Sigmoid colon (tissue), 7 donors: ENCODE measurements at places on chromosomes 7 and 10. TPM values are rescaled to one million over a fixed set of nuclear protein-coding genes. Genes with fewer than 3 reads are reported as not detected.

GRCh38 chr7:107469929-107470328 is at the start of gene GPR22:
GPR22 (plus strand) TSS chr7:107470057; CDS start chr7:107474061, 4,004 bp downstream.
- no peak within 1 kb of the TSS for H3K27ac ChIP-seq
- no peaks in the 10 kb centered on the region for H3K4me1 ChIP-seq

DNA sequence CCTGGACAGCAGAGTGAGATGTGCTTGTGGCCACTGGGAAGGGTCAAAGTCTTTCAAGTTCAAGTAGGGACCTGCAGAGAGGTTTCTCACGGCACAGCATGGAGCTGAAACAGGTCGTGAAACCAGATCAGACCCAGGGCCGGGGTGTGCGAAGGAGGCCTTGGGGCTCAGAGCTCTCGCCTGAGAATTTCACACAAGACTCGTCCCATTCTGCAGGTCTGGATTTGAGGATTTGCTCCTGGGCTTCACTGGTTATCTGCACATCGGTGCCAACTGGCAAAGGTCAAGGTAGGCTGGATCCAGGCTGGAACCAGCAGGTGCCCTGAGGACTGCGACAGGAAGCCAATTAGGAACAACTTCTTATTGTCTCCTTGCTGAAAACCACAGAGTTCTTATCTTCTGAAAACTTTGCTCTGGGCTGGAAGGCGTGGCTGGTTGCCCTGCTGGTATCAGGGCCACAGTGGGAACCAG is 24.0 kb upstream of the GTF2I start:
- no peaks in the 10 kb centered on the region for H3K36me3 ChIP-seq
- DNase-seq = no peak
- no peak overlapping the region for H3K4me3 ChIP-seq
- H3K27ac ChIP-seq = no peak overlapping the region

- H3K4me1 ChIP-seq = peaks cover 15% of the 10 kb centered on the region
- no peak for DNase-seq
- no peak overlapping the region for H3K4me3 ChIP-seq
- H3K27me3 ChIP-seq = no peaks in the 10 kb centered on the region
These were observed 12.6 kb upstream of the COL1A2 start for GRCh38 chr7:94382132-94382531.

GRCh38 chr10:34281661-34282582 is 533.2 kb downstream of the PARD3 start:
- H3K4me3 ChIP-seq = no peak overlapping the region
- H3K4me1 ChIP-seq = no peaks in the 10 kb centered on the region
- no peak for DNase-seq
- no peaks in the 10 kb centered on the region for H3K36me3 ChIP-seq

DNA sequence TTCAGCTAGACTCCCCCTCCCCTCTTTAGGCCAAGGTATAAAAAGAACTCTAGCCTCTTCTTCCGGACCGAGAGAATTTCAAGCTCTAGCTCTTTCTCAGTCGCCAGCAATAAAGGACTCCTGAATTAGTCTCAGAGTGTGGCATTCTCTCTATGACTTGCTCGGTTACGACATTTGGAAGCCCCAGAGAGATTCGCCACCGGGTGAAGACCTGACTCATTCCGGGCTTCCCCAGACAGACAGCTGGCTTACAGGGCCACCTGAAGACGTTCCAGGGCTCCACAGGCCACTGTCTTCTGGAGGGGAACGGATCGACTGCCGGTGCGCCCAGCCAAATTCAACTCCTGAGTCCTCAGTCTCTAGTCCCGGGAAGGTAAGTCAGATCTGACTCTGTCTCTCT is at the start of gene AKR1B15:
Gene AKR1B15, plus strand, starts transcription at position 234 of the 400 bp plus-strand sequence. CDS start 15,510 bp downstream, outside the sequence.
- no peaks in the 10 kb centered on the region for H3K36me3 ChIP-seq
- peaks cover 12% of the 10 kb centered on the region for H3K4me1 ChIP-seq
- H3K27ac ChIP-seq = no peak within 1 kb of the TSS
- H3K4me3 ChIP-seq = no peak within 1 kb of the TSS
- no peak for DNase-seq

PFKFB3 gene
- 29.1 TPM for total RNA-seq

THSD7A gene
- total RNA-seq = 6.1 TPM

- no peak overlapping the region for H3K27ac ChIP-seq
- no peaks in the 10 kb centered on the region for H3K36me3 ChIP-seq
- DNase-seq = no peak
- H3K4me3 ChIP-seq = no peak overlapping the region
- peaks cover 8% of the 10 kb centered on the region for H3K4me1 ChIP-seq
These were observed 28.2 kb downstream of the PHYH start for GRCh38 chr10:13271552-13272163.

TDRD1 gene
- under 0.01 TPM for total RNA-seq

RADIL gene
- 5.6 TPM for total RNA-seq

ZNF277 gene
- total RNA-seq = 39.0 TPM

- H3K36me3 ChIP-seq = no peaks in the 10 kb centered on the region
- no peak overlapping the region for H3K4me3 ChIP-seq
- H3K27me3 ChIP-seq = no peaks in the 10 kb centered on the region
- no peak overlapping the region for H3K27ac ChIP-seq
- H3K4me1 ChIP-seq = no peaks in the 10 kb centered on the region
These were observed 99.4 kb downstream of the MTPN start for GRCh38 chr7:135877805-135878204.

- no peaks in the 10 kb centered on the region for H3K36me3 ChIP-seq
- DNase-seq = no peak
- H3K4me1 ChIP-seq = no peaks in the 10 kb centered on the region
- H3K4me3 ChIP-seq = no peak overlapping the region
These were observed 34.2 kb upstream of the C10orf90 start for GRCh38 chr10:126704649-126705048.

- H3K36me3 ChIP-seq = no peaks in the 10 kb centered on the region
- no peak for DNase-seq
- H3K4me1 ChIP-seq = no peaks in the 10 kb centered on the region
- H3K27me3 ChIP-seq = no peaks in the 10 kb centered on the region
- no peak overlapping the region for H3K4me3 ChIP-seq
- no peak overlapping the region for H3K27ac ChIP-seq
These were observed 189.8 kb upstream of the TEX47 start for GRCh38 chr7:88985295-88985694.

GRCh38 chr10:30228417-30229036 is 120.6 kb downstream of the MTPAP start:
- DNase-seq = no peak
- H3K36me3 ChIP-seq = no peaks in the 10 kb centered on the region
- no peak overlapping the region for H3K4me3 ChIP-seq
- H3K4me1 ChIP-seq = no peaks in the 10 kb centered on the region
- H3K27me3 ChIP-seq = no peaks in the 10 kb centered on the region

PLEKHS1 gene
- not detected for total RNA-seq

- H3K36me3 ChIP-seq = no peaks in the 10 kb centered on the region
- H3K27me3 ChIP-seq = no peaks in the 10 kb centered on the region
- H3K4me1 ChIP-seq = no peaks in the 10 kb centered on the region
- DNase-seq = peak; percentile 78
These were observed 747 bp downstream of the GDI2 start for GRCh38 chr10:5812283-5813090.

- peak overlapping the region; percentile 52 for H3K27ac ChIP-seq
- H3K36me3 ChIP-seq = no peaks in the 10 kb centered on the region
- H3K27me3 ChIP-seq = no peaks in the 10 kb centered on the region
- no peak overlapping the region for H3K4me3 ChIP-seq
- no peak for DNase-seq
- peaks cover 72% of the 10 kb centered on the region for H3K4me1 ChIP-seq
These were observed 80.5 kb downstream of the TNS3 start for GRCh38 chr7:47501406-47501805.

CLDN4 gene
- 0.16 TPM for total RNA-seq

DNA sequence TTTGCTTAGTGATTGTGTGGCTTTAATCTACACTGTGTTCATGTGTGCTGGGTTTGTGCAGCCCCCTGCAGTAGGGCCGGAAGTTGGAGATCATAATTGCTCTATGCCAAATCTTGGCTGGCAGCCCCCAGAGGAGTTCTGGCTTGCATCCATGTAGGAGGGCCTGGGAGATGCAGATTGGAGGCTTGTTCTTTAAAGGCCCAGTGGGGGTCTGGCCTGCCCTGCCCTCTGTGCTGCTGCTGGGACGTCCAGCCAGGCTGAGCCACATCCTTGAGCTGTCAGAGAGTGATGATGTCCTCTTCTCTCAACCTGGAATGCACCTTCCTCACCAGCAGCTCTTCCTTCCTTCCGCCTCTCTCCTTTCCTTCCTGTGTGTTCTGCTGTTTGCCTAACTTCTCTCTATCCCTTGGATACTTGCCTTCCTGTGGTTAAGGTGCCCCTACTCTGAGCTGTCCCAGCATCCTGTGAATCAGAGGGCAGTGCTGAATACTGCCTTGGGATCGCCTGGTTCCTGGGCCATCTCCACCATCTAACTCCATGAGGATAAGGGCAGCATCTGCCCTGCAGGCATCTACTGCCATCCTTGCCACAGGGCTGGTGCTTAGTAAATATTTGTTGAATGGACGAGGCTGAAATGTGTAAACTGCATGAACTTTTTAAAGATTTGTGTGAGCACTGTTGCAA is 30.2 kb downstream of the DOCK1 start:
- no peaks in the 10 kb centered on the region for H3K27me3 ChIP-seq
- H3K4me1 ChIP-seq = no peaks in the 10 kb centered on the region
- no peak overlapping the region for H3K4me3 ChIP-seq
- H3K36me3 ChIP-seq = no peaks in the 10 kb centered on the region

C10orf143 gene
- total RNA-seq = 2.7 TPM

DNA sequence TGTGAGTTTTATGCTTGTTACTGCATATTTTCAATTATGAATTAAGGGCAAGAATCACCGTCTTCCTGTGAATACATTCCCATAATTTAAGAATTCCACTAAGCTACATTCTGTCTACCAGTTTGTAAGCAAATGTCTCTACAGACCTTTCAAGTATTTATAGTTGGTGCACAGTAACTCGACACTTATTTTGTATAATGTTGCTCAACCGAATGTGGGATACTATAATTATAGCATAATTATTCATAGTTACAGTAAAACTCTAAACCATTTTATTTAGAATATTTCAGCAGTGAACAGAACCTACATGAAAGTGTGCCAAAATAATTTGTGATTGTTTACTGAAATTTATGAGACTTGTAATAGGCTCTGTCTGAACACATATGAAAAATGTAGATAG is 17.3 kb upstream of the CUBN start:
- no peak for DNase-seq
- H3K27me3 ChIP-seq = no peaks in the 10 kb centered on the region
- no peaks in the 10 kb centered on the region for H3K36me3 ChIP-seq
- no peak overlapping the region for H3K4me3 ChIP-seq
- H3K27ac ChIP-seq = no peak overlapping the region

MSMB gene
- not detected for total RNA-seq

SFTPA1 gene
- total RNA-seq = not detected

GRCh38 chr10:125773687-125774543 is 1.7 kb downstream of the MMP21 start:
- H3K4me1 ChIP-seq = peaks cover 5% of the 10 kb centered on the region
- H3K27ac ChIP-seq = no peak overlapping the region
- H3K36me3 ChIP-seq = no peaks in the 10 kb centered on the region
- H3K27me3 ChIP-seq = no peaks in the 10 kb centered on the region
- no peak overlapping the region for H3K4me3 ChIP-seq
- DNase-seq = no peak

DNA sequence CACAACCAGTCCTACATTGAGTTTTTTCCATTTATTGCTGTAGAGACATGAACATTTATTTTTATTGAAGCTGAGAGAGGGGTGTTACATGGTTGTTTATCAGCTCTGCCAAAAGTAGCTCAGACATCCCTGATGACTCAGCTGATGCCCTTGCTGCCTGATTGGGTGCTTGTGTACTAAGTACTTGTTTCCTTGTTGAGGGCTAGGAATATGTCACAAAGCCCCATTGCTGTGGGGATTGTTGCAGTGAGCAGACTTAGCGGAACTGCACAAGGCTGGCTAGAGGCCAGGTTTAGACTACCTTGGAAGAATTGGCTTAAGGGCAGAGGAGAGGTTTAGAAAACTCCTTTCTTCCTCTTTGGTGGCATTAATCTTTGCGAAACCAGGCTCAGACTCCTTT is 110.6 kb downstream of the AUTS2 start:
- no peak overlapping the region for H3K4me3 ChIP-seq
- peaks cover 13% of the 10 kb centered on the region for H3K4me1 ChIP-seq
- H3K27ac ChIP-seq = no peak overlapping the region
- H3K27me3 ChIP-seq = no peaks in the 10 kb centered on the region

ACTL6B gene
- total RNA-seq = 0.68 TPM

LIPF gene
- not detected for total RNA-seq

UPK3BL1 gene
- total RNA-seq = 18.1 TPM

DNA sequence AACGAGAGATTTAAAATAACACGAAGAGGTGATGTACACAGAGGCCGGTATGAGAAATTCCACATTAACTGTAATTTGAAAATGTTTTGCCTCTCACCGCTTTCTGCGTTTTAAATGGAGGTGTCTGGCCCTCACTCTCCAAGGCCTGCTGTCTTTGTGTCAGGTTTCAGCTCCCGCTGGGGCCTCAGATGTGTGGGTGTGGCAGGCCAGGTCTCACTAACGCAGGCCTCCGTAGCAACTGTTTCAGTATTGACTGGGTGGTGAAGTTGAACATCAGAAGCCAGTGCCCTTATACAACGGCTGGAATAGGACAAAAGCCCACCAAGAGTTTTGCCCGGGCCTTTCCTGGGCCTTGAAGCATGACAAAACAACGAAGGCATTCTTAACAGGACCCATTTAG is 303.1 kb downstream of the ADARB2 start:
- no peak overlapping the region for H3K27ac ChIP-seq
- no peaks in the 10 kb centered on the region for H3K4me1 ChIP-seq
- H3K4me3 ChIP-seq = no peak overlapping the region
- DNase-seq = no peak
- H3K27me3 ChIP-seq = peaks cover 9% of the 10 kb centered on the region
- no peaks in the 10 kb centered on the region for H3K36me3 ChIP-seq

DNA sequence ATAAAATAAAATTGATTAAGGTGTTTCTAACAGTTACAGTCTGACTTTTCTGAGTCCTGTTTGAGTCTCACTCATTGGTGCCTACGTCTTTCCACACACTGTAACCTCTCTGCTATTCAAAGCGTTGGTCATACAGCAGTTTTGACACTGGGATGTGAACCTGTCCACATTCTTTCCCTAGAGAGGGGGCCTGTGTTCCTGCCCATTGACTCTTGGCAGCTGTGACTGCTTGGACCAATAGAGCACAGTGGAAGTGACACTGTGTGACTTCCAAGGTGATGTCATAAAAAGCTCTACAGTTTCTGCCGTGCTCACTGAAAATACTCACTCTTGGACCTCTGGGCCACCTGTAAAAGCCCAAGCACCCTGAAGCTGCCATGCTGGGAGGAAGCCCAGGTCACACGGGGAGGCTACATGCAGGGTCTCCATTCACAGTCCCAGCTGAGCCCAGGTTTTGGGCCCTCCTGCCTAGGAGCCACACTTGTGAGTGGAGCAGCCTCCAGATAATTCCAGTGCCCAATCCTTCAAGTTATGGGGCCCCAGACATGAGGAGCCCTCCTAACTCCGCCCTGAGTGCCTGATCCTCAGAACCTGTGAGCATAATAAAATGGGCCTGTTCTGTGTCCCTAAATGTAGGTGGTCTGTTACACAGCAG is 704 bp upstream of the ANTXRL start:
- H3K36me3 ChIP-seq = no peaks in the 10 kb centered on the region
- no peak overlapping the region for H3K27ac ChIP-seq
- no peak overlapping the region for H3K4me3 ChIP-seq
- H3K27me3 ChIP-seq = no peaks in the 10 kb centered on the region
- peak; percentile 56 for DNase-seq
- H3K4me1 ChIP-seq = no peaks in the 10 kb centered on the region

RTKN2 gene
- not detected for total RNA-seq

CYP2C18 gene
- not detected for total RNA-seq
